ENCODE measurements at places on chromosomes 6 and 20.

- DNase-seq, result no peak
These were observed 55.2 kb downstream of the DTNBP1 start for GRCh38 chr6:15607603-15608002.

GRCh38 chr20:45359069-45359405 lies 3.9 kb upstream of the SYS1 start:
- no peak for DNase-seq

- no peak for DNase-seq
These were observed 121.8 kb downstream of the AKAP7 start for GRCh38 chr6:131257104-131257503.

GRCh38 chr20:59618131-59618530 lies 13.8 kb downstream of the PHACTR3 start:
- no peak for DNase-seq

DNA sequence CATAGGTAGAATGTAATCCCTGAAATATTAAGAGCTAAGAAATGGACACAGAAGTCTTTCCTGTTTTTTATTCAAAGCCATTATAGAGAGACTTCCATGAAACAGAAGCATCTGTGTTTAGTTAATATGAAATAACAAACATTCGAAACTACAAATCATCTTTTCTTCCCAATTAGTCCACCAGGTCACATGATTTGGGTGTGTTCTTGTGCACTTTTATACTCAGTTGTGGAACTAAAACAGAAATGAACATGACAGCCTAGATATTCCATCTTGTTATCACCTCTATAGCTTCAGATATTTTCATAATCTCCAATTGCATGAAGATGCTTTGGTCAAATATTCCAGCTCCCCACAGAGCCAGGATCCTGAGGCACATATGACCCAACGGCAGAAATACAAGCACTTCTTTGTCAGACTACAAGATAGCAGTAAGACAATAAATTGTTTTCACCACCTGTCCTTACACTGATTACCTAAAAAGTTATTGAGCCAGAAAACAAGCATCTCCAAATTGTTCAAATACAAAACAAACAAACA lies 116.8 kb upstream of the BEND6 start:
- no peak for DNase-seq

DNA sequence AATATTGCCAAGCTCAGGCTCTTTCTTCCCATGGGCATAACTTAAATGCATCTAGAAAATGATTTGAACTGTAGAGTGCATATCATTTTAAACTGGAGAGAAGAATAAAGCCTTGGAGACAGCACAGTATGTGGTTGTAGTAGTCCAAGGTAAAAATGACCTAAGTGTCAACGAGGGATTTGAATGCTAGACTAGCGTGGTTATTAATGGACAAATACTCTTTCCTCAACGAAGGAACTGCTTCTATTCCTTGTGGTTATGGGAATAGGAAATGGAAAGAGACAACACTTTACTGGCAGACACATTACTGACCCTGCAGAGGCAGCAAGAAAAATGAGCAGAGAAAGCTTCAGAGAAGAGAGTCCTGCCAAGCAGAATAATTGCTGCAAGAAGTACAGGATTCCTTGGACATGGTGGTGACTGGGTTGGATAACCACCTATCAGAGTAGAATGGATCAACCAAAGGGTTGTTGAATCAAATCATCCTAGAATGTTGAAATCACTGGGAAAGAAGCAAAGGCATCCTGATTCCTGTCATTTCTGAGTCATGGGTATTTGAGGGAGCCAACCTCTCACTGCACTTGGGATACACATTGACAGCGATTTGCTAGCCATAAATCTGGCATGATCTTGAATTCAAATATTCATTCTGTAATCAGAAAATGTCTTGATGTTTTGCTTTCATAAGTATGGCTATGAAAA lies 258.1 kb upstream of the EPHA7 start:
- DNase-seq, result no peak

DNA sequence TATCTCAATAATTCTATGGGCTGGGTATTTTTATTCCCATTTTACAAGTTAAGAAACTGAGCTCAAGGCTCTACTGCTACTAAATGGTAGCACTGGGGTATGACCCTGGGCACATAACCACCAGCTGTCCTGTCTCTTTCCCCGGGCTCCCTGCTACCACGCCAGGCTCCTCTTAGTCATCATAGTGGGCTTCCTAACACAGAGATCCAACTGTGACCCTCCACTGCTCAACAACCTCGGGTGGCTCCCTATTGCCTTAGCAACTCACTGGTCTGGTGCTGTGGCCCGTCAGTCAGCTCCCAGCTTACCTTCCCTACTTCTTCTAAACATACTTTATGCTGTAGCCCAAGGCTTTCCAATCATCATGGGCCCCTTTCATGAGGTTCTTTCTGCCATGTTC lies 4.5 kb downstream of the KIAA1755 start:
- no peak for DNase-seq

- DNase-seq, result no peak
These were observed 151.7 kb downstream of the THBS2 start for GRCh38 chr6:169101981-169102380.

GRCh38 chr6:154917941-154918340 lies 77.2 kb upstream of the TIAM2 start:
- DNase-seq, result no peak

- DNase-seq, result no peak
These were observed 106.2 kb upstream of the STMND1 start for GRCh38 chr6:16995511-16996250.

- no peak for DNase-seq
These were observed 67.2 kb upstream of the SMLR1 start for GRCh38 chr6:130760006-130760405.

- no peak for DNase-seq
These were observed 499.6 kb upstream of the SULF2 start for GRCh38 chr20:48284837-48285236.

DNA sequence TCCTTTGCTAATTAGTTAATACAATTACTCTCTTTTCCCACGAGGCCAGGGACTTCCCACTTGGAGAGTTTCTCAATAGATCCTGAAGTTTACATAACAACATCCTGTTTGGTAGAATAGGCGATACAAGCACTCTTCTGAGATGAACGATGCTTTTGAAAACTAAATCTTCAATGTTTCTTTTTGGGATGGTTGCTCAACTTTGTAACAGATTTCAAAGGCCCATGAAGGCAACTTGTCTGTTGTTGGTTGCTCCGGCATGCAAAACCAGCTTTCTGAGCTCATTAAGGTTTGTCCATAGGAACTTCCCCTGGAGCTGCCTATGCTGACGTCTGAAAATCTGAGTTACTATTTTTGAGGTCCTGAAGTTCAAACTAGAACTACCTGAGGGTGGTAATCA lies 25.9 kb upstream of the ROS1 start:
- DNase-seq, result no peak

GRCh38 chr6:68235326-68235784 lies 399.7 kb upstream of the ADGRB3 start:
- no peak for DNase-seq

- no peak for DNase-seq
These were observed 11.7 kb downstream of the ACSS1 start for GRCh38 chr20:25046181-25046641.

DNA sequence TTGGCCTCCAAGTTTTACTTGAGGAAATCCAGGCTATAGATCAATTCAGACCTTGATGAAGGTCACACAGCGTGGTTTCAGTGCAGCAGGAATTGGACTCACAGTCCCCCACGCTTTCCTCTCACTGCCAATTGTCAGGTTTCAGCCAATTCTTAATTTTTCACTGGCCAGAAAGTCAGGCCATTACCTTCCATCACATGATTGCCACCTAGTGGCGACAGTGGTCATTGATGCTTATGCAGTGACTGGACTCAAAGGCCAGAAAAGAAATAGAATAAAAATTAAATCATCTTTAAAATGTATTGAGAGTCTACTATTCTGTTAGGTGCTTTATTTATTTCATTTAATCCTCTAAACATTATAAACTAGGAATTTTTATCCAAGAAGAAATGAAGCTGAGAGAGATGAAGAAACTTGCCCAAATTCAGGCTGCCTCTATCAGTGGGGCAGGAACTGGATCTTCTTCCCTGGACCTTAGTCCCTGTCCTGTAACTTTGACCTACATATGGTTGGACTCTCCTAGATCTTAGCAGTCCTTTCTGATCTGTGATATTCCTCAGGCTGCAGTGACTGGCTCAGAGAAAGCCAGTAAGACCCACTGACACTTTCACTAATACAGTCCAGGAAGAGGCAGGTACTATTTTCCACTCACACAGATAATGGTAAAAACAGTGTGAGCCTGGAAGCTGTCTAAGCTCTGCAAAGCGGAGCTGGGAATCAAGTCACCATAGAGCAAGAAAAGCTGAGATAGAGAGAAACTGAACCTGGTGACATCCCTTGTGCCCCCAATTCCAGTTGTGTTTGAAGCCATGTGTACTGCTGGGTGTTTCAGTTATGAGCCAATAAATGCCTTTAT lies 133.3 kb downstream of the ELOVL4 start:
- DNase-seq, result peak; percentile 26

DNA sequence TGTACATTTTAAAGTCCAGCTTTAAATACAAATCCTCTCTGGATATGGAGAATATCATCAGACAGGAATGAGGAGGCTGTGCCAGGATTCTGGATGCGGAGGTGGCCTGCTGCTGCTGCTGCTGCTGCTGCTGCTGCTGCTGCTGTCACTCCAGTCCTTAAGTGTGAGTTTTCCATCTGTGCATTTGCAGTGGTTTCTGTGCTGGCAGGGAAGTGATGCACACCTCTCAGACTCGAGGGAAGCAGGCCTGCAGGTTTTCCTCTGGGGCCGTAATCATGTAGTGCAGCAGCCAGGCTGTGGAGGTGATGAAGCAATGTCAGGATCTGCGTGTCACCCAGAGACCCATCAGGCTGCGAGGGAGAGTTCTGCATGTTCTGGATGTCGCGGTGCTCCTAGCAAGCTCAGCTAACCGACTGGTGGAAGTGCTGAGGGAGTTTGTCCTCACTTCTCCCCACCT lies 32.0 kb downstream of the CFAP61 start:
- DNase-seq, result no peak

DNA sequence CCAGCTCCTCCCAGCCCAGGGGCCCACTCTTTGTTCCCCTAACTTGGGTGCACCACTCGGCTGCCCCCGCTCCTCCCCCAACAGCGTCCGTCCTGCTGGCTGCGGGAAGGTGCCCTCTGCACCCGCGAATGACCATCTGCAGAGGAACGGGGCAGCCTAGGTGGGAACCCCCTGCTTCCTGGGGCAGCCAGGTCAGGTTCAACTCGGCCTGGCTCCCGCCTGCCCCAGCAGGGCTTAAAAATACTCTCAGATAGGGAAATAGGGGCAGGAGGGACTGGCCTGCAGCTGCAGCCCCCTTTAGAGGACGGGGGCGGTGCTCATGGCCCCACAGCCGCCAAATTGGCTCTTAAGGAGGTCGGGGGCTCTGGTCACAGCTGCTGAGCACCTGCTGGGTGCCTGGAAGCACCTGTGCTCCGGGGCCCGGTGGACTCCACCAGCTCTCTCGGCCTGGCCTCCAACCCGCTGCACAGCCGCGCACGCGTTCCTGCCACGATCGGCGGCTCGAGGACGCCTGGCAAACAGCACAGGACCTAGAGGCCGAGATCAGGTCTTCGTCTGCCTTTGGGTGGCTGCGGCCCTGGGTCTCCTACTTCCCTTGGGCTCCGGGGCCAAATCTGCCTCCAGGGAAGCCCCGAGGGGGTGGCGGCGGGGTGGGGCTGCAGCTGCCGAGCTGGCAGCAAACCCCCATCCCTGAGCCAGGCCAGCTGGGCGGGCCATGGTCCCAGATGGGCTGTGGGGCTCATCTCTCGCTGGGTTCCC lies 700 bp upstream of the LAMA5 start:
- no peak for DNase-seq

DNA sequence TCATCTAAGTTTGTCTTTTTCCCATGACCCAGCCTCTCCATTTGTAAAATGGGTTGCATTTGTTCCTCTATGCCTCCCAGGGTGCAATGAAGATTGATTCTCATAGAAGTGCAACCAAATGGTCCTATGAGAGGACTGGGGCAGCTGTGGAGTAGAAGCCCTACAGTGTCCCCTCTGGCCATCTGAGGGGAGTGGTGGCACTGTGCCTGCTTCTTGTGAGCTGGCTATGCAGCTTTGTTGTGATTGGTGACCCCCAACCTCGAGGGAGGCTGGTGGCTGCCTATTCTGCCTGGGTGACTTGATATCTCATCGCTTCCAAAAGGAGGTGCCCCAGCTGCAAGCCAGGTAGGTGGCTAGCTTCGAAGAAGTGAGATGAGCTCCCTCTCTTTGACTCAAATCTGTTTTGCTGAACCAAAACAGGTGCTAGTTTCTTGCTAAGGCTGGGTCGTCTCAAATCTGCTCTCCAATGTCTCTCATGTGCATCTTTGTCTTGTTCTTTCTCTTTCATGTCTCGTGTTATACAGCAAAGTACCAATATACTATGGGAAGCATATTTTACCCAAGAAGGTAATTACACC lies 33.9 kb downstream of the TXLNB start:
- DNase-seq, result no peak

DNA sequence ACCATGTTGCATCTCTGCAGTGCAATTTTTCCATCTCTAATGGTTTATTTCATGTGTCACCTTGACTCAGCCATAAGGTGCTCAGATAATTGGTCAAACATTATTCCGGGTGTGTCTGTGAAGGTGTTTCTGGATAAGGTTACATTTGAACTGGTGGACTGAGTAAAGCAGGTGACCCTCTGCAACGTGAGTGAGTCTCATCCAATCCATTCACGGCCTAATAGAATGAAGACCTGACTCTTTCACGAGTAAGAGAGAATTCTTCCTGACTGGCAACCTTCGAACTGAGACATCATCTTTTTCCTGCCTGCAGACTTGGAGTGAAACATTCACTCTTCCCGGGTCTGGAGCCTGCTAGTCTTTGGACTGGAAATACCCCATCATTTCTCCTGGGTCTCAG lies 77.1 kb upstream of the SLC22A23 start:
- DNase-seq, result no peak

DNA sequence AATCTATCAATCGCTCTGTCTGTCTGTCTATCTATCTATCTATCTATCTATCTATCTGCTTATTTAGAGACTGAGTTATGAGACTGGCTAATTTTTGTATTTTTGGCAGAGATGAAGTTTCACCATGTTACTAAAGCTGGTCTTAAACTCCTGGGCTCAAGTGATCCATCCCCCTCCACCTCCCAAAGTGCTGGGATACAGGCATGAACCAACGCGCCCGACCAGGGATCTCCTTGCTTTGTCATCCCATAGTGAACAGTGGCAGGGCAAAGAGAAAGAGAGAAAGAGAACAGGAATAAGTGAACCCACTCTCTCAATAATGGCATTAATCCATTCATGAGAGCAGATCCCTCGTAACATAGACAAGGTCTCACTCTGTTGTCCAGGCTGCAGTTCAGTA lies 66.4 kb upstream of the DSP start:
- DNase-seq, result no peak
